ENCODE measurements at places on chromosomes 11 and 22.

DNA sequence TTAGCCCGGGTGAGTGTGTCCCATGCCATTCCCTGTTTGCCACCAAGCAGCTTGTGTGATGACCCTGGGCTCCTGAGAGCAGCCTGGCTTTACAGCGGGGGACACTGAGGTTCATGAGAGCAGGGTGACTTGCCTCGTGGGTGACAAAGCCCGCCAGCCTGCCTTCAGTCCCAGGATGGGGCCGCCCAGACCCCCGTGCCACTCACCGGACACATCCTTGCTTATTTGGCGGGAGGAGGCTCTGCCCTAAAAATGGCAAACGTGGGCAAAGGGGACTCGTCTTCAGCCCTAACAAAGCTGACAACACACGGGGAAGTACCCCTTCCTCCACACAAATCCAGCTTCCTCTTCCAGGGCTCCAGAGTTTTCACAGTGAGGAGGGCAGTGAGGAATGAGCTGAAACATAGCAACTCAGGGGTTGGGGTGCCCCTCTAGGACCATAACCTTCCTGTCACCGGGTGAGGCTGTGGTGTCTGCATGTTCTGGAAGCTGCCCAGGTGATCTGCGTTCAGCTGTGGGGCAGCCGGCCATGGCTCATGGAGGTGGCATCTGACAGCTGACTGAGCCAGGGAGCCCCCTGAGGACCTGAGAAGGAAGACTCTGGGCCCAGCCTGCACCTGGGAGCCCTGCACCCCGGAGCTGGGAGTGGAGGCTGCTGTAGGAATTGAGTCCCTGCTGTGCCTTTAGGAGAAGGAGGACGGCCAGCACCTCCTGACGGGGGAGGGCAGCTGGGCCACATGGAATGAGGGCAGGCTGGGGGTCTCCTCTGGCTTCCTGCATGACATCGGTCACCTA lies 16.7 kb downstream of the RIBC2 start:
- DNase-seq: no peak

DNA sequence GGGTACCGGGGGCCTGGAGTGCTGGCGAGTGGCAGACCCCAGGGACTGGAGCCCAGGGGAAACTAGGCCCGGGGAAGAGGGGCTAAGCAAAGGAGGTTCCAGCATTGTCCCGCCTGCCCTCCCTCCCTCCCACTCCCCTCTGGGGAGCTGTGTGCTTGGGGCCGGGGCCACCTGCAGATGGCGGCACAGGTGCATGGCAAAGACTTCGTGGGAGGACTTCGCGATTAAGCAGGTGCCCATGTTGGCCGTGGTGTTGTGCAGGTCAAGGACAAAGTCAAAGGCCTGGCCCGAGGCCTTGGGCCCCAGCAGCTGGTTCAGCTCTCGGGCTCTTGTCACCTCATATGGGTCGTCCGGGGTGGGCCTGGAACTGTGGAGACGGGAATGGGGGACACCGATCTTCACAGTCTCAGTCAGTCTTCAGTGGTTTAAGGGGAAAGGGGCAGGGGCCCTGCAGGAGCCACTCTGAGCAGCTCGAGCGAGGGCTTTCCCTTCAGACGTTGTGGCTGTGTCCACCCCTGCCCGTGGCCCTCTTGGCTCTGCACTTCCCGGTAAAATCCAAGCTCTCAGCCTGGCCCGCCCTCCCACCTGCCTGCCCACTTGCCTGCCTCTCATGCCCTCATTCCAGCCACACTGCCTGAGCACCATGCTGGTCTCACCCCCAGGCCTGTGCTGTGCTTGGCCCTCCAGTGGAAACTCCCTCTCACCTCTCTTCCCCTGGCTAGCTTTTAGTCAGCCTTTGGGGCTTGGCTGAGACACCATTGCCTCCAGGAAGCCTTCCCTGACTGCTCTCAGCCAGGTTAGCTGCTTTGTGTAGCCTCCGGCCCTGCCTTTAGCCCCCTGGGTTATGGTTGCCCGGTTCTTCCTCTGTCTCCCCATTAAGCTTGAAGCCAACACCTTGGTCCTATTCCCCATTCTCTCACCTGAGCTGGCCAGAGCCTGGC lies 4.7 kb downstream of the ACY3 start:
- DNase-seq: no peak

- DNase-seq: no peak
These were observed 99.7 kb upstream of the KCNA4 start for GRCh38 chr11:30116512-30116911.

- DNase-seq: peak; percentile 31
These were observed 112.5 kb downstream of the BBOX1 start for GRCh38 chr11:27153136-27153535.

- no peak for DNase-seq
These were observed 20.5 kb downstream of the COA4 start for GRCh38 chr11:73856031-73856567.

DNA sequence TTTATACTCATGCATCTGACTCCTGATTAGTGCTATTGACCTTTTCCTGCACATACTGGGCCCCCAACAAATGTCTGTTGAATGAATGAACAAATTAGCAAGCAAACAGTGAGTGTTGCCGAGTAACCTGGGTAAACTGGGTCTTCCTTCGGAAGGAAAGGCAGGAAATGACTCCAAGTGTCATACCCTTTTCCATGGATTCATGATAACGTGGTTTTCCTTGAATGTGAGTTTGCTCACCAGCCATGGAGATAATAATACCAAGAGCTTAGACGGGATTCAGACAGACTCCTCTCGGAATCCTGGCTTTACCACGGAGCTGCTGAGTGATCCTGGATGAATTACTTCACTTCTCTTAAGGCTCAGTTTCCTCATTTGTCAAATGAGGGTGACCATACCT lies 16.7 kb downstream of the TECTA start:
- DNase-seq: no peak

GRCh38 chr11:1370186-1371025 lies 19.3 kb upstream of the BRSK2 start:
- DNase-seq: no peak

- peak; percentile 53 for DNase-seq
These were observed 33.1 kb upstream of the PICALM start for GRCh38 chr11:86101941-86102407.

GRCh38 chr11:266676-267439 lies 11.3 kb upstream of the NLRP6 start:
- DNase-seq: no peak

- DNase-seq: no peak
These were observed 10.5 kb downstream of the POLD3 start for GRCh38 chr11:74602637-74603556.

GRCh38 chr22:30289980-30290313 lies 642 bp upstream of the CASTOR1 start:
- DNase-seq: no peak

GRCh38 chr11:65059523-65059922 lies 1.2 kb upstream of the NAALADL1 start:
- DNase-seq: no peak

DNA sequence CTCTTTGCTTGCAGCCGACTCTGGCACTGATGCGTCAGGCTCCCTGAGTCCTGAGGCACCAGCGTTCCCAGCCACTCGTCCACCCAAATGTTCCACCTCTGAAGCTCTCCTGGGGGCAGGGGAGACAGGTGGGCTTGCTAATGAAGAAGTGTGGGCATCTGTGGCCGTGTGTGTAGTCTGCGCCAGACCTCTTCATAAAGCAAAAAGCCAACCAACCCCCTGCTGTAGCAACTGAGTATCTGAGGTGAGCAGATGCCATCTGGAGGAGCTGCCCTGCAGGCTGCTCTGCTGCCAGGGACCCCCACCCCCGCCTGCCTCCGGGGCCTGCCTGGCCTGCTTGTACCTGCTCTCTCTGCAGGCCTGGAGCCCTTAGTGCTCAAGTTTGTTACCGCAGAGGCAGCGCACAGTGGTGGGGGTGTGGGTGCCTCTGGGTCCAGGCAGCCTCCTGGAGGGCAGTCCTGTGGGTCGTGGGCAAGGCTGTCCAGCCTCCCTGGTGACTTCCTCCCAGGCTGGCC lies 272.5 kb downstream of the TBC1D22A start:
- no peak for DNase-seq

DNA sequence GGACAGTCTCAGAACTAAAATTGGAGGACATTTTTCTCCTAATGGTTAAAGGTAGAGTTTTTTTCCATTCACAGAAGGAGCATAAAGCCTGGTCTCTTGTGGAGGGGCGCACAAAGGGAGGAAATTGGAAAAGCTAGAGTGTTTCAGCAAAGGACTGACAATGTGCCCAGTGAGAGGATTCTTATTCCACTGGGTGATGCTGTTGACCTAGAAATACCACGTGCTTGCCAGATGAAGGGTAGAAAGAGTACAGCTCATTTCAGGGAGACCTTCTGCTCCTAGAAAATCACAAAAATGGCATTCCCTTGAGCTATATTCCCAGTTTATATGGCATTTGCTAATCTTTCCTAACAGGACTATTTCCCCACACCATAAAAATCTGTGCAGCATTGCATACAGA lies 21.1 kb downstream of the MS4A6E start:
- DNase-seq: no peak

- DNase-seq: no peak
These were observed 197.1 kb downstream of the CTTN start for GRCh38 chr11:70595452-70595851.

DNA sequence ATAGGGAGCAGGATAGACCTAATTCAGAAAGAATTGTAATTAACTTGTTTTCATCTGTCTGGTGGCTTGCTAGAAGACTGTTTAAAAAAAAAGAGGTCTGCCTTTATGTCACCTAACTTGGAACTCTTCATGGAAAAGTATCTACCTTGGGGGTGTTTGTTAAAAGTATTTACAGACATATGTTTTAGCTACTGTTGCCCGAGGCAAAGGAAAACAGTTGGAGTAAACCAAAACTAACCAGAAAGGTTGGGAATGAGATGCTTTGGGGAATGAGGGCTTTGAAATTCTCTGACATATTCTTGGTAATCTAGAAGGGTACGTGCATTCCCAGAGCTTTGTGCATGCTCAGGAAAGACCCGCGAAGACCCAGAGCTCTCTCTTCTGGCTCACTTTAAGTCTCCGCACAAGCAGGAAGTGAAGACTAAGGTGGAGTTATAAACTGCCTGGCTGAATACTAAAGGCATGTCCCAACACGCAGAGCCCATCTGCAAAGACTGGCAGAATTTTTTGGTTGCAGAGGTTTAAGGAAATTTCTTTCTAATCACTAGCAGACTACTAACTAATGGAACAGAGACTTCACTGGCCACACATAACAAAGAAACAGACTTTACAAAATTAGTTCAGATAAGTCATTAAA lies 33.2 kb downstream of the HIKESHI start:
- DNase-seq: no peak

DNA sequence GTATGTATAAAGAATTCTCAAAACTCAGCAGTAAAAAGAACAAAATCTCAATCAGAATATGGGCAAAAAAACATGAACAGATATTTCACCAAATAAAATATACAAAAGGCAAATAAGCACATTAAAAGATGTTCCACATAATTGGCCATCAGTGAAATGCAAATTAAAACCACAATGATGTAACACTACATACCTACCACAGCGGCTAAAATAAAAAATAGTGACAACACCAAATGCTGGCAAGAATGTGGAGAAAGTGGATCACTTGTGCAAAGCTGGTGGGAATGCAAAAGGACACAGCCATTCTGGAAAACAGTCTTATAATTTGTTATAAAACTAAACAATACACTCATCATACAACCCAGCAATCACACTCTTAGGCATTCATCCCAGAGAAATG lies 38.3 kb upstream of the ACER3 start:
- DNase-seq: no peak

DNA sequence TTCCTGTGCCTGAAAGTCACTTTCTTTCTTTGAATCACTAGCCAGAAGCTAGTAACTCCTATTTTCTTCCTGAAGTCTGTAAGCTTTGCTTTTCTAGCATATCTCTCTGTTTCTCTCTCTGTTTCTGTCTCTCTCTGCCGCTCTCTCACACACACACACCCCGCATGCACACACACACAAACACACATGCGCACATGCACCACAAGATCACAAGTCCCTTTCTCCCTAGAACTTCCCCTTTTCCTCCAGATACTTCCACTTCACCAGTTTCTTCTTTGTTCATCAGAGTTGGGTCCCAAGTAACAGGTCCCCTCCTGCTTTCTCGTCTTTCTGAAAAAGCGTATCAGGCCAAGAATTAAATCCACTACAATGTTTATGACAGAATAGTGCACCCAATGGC lies 148.5 kb upstream of the HSD17B12 start:
- no peak for DNase-seq

- no peak for DNase-seq
These were observed 52.4 kb upstream of the ARFGAP3 start for GRCh38 chr22:42909363-42910058.

DNA sequence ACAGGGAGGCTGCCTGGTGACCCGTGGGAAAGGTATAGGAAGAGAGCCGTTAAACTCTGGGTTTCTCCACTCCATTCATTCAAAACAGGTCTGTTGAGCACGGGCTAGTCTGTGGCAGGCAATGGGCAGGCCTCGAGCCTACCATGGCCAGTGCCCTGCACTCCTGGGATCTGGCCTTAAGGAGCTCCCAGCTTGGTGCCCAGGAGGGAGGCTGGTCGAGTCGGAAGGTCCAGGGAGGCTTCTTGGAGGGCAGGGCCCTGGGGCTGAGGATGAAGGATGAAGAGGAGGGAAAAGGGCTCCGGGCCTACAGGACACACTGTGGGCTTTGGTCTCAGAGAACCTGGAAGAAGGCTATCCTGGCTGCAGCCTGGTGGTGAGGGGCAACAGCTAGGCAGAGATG lies 41.9 kb upstream of the MN1 start:
- no peak for DNase-seq

DNA sequence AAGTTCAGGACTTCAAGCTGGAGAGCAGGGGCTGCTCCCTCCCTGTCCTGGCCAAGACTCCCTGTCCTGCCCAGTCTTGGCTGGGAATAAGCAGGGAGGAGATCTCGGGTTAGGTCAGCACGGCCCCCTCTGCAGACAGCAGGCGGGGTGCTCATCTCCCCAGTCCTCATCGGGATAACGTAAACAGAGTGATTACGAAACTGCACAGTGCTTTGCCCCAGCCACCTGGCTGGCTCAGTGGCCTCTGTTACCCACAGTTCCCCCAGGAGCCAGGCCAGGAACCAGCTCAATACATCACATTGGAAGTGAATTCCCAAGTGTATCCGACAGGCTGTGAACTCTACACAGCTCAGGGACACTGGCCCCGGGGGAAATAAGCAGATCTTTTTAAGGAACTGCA lies 42.7 kb upstream of the KCNJ11 start:
- DNase-seq: no peak

DNA sequence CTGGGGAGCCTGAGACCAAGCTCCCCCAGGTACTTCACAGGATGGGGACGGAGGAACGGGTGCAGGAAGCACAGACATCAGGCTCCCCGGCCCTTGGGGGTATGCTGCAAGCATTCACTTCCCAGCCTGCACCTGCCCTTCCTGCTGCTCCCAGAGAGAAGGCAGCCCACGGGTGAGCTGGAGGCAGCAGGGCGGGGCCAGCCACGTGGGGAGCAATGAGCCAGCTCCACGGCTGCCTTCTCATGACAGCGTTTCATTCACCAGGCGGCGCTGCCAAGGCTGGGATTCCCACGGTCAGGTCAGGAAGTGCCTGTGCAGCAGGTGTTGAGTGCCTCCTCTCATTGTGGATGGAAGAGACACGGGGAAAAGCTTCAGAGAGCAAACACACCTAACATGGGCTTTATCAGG lies 14.5 kb upstream of the PHLDA2 start:
- DNase-seq: no peak

- no peak for DNase-seq
These were observed 33.1 kb downstream of the TMEM225 start for GRCh38 chr11:123852321-123852720.

- peak; percentile 91 for DNase-seq
These were observed 14.6 kb upstream of the TEF start for GRCh38 chr22:41367039-41367679.

All from fibroblast of skin of scalp (primary cell).